Fibroblast of skin of scalp (primary cell): ENCODE measurements at places on chromosomes 5 and 9.

GRCh38 chr9:86405926-86406325 lies 51.7 kb upstream of the TUT7 start:
- DNase-seq = peak; percentile 84

DNA sequence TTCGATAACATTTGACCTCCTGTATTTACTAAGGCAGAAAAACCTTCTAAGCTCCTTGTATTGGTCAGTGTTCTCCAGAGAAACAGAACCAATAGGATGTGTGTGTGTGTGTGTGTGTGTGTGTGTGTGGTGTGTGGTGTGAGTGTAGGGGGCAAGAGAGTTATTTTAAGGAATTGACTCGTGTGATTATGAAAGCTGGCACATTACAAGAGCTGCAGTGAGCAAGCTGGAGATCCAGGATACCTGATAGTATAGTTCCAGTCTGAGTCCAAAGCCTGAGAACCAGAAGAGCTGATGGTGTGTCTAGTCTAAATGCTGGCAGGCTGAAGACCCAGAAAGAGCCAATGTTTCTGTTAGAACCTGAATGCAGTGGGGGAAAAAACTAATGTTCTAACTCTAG lies 21.2 kb upstream of the PIK3R1 start:
- no peak for DNase-seq

DNA sequence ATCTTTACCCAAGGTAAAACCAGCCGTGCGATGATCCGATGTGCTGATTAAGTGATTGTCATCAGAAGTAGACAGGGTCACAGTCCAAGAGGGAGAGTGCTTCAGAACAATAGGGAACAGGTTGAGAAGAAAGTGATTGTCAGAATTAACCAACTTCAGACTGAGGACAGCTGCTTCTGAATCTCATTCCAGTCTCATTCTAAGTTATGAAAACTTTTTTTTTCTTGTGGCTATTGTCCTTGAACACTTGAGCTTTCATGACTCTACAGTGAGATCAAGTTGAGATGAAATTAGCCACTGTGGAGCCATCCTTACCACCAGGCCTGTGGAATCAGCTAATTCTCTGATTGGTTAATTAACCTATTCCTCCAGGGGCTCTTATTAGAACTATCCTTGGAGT lies 159.9 kb upstream of the WWC1 start:
- no peak for DNase-seq

GRCh38 chr9:97689401-97690180 lies 7.5 kb downstream of the XPA start:
- peak; percentile 20 for DNase-seq

- peak; percentile 95 for DNase-seq
Observed at GRCh38 chr5:151718646-151719045, 31.9 kb upstream of the SPARC start.

- DNase-seq = peak; percentile 45
Observed at GRCh38 chr9:69822116-69822750, 1.6 kb downstream of the CFAP95 start.

GRCh38 chr9:69342769-69343168 lies 17.8 kb downstream of the ENTREP1 start:
- no peak for DNase-seq

GRCh38 chr9:10928372-10928771 lies 315.6 kb upstream of the PTPRD start:
- no peak for DNase-seq
